H54 (cell line): ENCODE measurements at places on chromosomes 2 and 18.

DNA sequence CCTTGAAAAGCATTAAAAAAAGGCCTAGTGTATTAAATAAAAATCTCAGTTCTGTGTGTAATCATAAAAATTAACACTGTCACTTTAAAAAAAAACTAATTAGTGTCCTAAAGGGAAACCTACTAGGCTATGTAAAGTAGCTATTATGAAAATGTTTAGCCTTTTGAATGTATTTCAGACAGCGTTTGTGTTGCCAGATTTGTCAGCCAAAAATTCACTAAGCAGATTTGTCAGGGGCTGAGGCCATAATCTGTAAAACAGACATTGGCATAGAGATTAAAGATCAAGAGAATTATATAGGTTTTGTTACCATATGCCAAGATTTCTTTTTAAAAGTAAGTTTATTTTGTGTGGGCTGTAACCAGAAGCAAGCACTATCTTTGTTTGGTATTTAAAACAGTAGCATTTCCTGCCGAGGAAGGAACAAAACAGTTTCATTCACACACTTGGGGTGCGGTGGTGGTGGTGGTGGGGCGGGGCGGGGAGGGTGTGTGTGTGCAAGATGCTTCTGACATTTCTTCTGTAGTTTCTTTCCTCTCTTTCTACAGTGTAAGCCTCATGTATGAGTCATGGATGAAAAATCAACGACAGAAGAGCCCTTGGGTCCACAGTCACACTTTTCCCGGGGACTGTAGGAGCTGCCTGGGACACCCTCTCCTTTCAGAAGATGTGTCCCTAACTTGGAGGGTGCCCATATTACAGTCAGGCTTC lies 328.5 kb upstream of the FANCL start:
- DNase-seq: no peak

DNA sequence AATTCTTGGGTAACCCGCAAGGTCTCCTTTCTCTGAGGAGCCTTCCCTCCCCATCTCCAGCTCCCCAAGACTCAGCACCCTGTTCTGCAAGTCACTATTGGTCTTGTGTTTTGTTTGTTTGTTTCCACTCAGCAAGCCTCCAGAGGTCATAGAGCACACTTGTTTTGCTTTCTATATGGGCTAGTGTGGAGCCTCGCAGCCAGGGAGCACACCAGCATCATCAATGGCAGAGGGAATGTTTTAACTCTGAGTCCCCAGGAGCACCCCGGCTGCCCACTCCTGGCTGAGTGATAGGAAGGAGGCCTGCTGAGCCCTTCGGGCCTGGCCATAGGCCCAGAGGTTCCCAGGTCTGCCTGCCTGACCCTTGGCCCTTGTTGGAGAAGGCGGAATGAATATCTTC lies 36.6 kb downstream of the GLI2 start:
- DNase-seq: no peak

DNA sequence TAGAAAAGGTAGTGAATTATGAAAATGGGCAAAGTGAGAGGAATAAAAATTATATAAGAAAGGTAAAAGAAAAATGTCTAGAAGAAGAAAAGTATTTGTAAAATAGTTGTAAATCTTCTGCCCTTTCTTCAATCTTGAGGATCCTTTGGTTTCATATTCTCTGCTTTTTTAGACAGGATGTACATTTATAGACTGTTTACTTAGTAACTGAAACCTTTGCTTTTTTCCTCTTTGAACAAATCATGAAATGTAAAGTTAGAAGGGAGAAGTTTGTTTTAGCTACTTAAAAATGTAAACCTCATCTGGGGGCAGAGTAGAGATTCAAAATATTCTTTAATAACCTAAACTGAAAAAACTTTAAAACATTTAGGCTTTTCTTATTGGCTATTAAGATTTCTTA lies 150.4 kb upstream of the ITGA4 start:
- DNase-seq: no peak

DNA sequence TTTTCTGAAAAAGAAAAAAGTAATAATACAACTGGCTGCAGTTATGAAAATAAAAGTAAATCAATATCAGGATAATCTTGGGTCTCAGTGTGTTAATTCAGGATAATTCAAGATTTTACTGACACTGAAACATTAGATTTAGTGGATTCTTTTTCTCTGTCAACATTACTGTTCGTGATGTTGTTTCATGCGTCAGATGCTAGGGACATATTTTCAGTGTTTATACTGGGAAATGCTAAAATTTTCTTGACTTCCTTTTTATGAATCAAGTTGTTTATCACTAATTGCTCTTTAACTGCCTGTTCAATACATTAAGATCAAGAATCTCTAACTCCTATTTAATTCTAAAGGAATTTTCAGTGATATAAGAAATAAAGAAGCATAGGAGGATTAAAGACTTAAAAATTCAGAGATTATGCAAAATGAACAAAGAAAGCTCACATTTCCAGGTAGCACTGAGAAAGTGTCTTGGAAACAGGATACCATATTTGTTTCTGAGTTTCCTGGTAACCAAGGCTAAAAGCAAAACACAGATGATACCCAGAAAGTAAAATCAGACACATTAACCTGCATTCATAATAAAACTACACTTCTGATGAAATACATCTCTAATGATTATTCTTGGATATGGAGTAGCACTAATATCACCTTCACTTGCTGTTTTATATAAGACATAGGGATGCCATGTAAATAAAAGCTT lies 174.0 kb downstream of the ARL4C start:
- DNase-seq: no peak

DNA sequence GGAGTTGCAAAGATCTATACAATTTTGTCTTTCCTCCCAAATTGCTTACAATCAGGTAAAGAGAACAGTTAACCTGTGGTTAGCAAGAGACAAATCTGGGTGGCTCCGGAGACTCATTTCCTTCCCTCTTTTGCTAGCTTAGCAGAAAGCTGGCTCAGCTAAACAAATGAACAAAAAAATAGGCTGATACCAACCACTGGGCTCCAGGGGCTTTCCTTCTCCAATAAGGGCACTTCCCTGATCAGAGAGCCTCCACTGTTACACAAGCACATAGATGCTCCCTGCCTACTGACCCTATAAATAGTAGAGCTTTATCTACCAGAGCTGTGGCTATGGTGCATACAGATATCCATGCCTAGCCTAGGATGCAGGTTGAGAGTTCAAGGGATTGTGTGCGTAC lies 90.1 kb upstream of the ARL5A start:
- DNase-seq: no peak

DNA sequence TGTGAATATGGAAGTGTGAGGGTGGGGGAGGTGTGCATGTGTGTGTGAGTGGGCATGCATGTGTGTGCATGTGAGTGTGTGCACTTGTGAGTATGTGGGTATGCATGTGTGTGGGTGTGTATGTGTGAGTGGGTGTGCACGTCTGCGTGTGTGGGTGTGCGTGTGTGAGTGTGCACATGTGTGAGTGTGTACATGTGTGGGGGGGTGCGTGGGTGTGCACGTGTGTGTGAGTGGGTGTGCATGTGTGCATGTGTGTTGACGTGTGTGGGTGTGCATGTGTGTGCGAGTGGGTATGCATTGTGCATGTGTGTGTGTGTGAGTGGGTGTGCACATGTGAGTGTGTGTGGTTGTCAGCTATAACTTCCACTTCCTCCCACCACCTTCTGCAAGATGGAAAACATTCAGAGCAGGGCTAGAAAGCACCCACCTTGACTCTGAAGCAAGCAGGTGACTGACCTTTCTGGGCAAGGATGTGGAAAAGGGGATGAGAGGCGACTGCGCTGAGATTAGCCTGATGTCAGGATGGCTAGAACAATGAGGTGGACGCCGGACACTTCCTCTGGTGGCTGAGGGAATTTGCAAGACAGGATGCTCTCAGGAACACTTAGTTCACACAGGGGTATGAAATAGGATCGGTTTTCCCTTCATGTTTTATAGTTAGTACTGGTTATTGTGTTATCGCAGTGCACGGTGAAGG lies 103.6 kb downstream of the ACKR3 start:
- no peak for DNase-seq
